ENCODE measurements at places on chromosomes 13 and 19.

DNA sequence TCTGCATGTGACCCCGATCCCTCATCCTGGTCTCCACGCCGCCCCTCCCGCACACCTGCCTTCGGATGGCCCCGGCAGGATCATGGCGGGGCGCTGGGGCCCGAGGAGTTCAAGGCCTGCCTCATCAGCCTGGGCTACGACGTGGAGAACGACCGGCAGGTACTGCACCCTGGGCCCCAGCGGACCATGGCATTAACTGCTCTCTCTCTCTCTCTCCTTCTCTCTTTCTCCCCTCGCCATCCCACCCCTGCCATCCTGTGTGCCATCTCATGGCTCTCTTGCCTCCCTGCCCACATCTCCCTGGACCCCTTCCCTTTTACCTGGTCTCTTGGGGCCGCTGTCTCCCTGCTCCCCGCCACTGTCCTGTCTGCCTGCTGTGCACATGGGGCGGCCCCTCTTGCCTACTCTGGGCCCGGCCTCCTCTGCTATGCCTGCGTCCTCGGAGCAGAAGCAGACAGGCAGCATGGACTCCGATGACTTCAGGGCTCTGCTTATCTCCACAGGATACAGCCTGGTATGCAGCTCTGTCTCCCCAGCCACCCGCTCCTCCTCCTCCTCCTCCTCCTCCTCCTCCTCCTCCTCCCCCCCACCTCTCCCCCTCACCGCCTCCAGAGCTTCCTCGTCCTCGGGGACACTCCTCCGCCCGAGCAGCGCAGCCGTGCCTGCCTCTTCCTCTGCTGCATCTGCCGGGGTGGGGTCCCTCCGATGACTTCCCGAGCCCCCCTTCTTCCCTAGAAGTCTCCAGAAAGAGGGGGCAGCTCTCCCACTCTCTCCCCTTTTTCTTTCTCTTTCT is 16.2 kb downstream of the CAPN12 start:
- DNase-seq: no peak

GRCh38 chr13:40812724-40813445 is 23.5 kb downstream of the SLC25A15 start:
- DNase-seq: no peak

GRCh38 chr13:82439159-82439904 is 1442.9 kb downstream of the SLITRK1 start:
- DNase-seq: no peak

DNA sequence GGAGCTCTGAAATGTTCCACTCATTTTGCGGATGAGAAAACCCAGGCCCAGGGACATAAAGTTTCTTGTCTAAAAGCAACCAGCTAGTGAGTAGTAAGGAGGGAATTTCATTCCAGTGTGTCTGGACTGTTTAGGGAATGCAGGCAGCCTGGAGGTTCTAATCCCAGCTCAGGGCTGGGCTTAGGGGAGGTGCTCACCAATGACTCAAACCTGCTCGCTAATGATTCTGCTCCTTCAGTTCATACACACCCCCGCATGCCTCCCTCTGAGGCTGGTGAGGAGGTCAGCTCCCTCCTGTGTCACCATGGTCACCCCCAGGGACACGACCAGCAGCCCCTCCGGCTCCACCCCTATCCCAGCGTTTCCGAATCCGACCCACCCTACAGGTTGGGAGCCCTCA is 34.6 kb downstream of the CYP4F2 start:
- no peak for DNase-seq

- DNase-seq: no peak
Measured at GRCh38 chr13:112869202-112870050, 99.6 kb upstream of the MCF2L start.

DNA sequence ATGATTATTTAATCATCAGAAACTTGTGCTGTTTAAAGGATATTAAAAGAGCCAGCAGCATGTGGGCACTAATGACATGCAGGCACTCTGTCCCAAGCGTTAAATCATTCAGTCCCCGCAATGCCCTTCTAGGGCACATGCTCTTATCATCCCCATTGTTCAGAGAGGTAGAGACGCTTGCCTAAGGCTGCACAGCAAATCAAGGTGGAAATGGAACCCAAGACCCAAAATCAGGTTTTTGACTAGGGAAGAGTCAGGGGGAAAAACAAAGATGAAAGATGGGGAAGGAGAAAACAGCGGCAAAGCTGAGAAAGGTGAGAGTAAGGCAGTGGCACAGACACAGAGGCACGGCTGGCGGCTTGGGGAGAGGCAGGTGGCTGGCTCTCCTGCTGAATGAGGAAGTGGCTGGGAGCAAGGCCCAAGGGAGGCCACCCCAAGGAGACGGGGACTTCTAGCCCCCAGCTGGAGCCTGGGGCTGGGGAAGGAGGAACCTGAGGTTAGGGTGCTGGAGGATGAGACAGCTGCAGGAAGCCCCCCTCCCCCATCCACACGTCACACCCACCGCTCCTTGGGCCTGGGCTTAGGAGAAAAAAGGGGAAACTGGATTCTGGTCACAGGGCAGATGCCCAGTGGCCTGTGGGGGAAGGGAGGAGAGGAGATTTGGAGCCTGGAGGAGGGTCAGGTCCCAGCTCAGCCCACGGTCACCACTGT is 1.0 kb upstream of the TYROBP start:
- no peak for DNase-seq

DNA sequence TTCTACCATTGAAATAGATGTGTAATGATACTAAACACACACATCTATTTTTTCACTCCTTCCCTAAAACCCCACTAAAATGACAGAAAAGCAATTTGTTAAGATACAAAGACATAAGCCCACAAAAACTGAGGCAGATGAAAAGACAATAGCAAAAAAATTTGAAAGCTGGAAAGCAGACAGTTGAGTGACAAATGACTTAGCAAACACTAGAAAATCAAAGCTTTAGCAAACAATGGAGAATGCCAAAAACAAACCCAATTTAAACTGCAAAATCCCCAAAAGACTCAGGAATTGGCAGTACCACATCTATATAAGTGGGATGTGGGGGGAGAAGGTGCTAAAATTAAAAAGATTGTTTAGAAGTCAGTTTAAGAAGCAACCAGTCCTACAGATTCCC is 9.5 kb downstream of the TSC22D1 start:
- DNase-seq: no peak

DNA sequence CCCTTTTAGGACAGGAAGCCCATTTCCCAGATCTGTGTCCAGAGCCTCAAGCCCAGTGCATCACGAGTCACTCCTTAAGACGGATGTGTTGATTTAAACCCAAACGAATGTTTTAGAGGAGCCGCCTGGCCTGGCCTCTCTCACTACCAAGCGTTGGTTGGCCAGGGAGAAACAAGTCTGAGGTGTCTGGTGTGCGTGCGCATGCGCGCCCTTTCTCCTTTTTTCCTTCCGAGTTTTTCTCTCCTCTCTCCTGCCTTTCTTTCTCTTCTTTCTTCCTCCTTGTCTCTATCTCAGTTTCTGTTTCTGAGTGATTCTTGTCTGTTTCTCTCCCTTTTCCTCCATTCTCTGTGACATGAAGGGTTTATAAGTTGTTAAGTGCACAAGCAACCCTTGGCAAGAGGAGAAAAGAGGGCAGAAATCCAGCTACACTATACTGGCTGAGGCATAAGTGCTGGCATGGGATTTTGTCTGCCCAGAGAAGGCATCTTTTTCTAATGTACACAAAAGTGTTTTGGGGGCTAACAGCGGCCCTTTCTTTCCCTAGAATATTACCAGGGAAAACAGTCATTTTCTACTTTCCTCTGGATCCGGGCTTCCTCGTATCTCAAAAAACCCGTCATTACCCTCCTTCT is 170.5 kb downstream of the DNAJC15 start:
- no peak for DNase-seq

GRCh38 chr13:111251646-111252445 is 68.6 kb upstream of the TEX29 start:
- DNase-seq: no peak

DNA sequence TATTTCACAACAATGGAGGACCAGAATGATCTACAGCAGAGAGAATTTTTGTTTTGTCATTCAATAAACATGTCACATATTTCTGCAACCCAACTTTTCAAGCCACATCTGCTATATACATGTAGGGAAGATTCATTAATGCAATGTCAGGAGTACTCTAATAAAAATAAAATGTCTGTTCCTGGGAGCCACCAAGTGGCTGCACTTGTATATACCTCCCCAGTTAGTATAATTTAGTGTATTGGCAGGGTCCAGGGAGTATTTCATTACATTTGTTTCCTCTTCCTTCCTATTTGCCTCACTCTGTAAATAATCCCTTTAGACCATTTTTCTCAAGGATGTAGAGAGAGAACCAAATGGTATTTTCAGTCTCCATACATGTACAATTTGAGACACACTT is 1169.0 kb downstream of the DIAPH3 start:
- no peak for DNase-seq

- DNase-seq: no peak
Measured at GRCh38 chr19:56969759-56970178, 129.2 kb upstream of the PEG3 start.

DNA sequence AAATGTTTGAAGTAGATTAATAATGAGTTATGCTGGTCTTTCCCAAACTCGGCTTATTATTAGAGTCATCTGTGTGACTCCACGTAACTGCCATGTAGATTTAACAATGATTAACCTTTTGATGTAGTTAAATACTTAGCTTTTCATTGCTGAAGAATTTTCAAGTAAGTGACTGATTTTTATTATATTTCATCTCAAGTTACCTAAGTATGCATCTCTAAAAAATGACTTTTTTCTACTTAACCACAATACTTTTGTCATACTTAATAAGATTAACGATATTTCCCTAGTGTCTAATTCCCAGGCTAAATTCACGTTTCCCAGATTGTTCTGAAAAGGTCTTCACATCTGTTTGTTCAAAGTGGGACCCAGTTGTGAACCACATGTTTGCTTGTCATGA is 17.8 kb downstream of the BIVM start:
- no peak for DNase-seq

- DNase-seq: no peak
Measured at GRCh38 chr13:22915442-22916082, 265.2 kb upstream of the SGCG start.

- no peak for DNase-seq
Measured at GRCh38 chr13:46392967-46393366, 5.9 kb upstream of the RUBCNL start.

GRCh38 chr13:44306371-44307192 is 67.0 kb upstream of the SERP2 start:
- peak; percentile 63 for DNase-seq

DNA sequence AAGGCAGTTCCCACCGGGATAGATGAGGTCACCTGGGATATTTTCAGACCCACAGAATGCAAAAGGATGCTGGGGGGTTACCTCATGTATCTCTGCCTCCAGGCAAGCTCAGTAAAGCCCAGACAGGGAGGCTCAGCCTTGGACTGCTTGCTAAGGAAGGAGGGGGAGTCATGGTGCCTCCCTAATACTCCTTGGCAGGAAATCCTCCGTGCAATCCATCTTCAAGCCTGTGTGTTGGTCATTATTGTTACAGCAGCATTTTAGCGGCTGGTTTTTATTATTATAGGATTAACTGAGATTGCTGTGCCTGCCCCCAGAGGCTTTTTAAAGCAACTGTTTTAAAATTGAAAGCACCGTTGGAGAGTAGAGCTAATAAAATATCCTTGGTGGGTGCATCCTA is 188.5 kb upstream of the UBL3 start:
- DNase-seq: peak; percentile 37

DNA sequence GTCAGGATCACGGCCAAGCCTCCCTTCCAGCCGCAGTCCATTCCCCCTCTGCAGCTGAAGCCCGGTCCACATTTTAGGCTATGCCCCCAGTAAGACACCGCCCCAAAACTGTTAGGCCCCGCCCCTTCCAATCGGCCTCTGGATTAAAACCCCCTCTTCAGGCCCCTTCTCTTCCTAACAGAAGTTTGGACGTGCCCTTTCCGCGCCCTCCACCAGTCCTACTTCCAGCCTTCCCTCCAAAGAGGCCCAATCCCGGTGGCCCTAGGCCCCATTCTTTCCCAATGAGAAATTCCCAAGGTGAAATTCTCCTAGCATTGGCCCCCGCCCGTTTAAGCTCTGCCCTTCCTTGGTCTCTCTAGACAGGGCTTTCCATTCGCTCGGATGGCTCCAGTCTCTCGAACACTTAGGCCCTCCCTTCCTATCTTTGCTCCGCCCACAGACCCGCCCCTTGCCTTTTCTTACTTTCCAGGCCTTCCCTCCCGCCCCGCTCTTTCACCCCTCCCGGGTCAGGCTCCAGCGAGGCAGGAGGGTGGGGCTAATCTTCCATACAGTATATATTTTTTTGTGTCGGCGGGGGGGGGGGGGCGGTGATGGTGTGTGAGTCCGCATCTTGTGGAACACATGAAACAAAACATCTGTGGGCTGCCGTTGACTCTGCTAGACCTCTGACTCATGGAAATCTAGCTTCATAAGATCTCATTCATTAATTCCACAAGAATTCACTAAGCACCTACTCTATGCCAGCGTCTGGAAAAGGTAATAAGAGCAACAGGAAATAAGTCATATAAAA is 13.6 kb downstream of the LTBP4 start:
- peak; percentile 96 for DNase-seq

DNA sequence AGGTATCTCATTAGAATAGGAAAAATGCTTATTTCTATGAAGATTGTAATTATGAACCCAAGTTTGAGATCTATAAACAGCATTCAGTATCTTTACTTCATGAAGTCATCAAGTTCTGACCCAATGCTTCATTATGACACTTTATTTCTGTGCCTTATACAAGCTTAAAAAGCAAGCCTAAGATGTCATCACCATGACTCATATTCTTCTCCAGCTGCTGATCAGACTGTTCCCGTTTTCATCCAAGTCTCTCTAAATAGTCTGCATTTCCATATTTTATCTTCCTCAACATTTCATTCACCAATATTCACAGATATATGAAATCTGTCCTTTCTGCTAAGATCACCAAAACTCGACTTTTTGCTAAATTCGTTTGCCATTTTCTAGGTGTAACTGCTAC is 1247.2 kb upstream of the PRR20A start:
- no peak for DNase-seq

DNA sequence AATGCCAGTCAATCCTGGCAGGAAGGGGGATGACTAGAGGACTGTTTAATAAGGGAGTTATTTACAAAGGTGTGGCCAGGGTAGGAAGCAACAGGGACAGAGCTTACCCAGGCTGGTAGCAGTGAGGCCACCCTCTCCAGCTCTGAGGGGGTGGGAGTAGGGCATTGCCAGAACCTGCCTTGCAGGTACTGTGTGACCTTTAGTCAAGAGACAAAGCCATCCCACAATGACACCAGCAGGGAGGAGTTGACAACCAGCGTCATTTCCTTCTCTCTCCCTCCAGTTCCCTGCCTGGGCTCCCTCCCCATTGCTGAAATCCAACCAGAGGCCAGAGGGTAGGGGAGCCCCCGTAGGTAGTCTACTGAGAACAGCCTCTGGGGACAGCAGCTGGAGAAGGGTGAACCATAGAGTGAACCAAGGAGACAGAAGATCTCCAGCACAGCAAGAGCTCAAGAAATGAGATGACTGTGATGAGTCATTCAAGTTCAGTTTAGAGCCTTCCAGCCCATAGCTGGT is 33.3 kb upstream of the SPATA13 start:
- DNase-seq: no peak

DNA sequence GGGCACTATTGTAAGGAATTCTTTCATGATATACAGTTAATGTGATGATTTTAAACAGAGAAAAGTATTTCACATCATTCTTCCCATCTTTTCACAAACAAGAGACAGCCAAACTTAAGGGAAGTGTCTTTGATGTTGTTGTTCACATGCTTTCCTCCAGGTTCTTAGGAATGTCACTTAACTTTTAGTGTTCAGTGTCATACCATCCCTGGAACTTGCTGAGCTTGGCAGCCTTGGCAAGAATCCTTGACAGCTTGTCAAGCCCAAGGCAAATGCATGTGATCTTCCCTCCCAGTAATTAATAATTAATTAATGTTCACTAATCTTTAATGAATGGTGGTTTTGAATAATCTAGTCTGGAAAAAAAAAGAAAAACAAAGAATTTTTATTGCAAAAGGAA is 727.9 kb upstream of the PRR20A start:
- DNase-seq: no peak
